ENCODE measurements at places on chromosomes 12 and 14. TPM values are rescaled to one million over a fixed set of nuclear protein-coding genes. Genes with fewer than 3 reads are reported as not detected.
A peak's percentile ranks its signal among the peaks of the same experiment; 100 is the strongest.

GRCh38 chr12:16329594-16329993 lies 17.9 kb upstream of the MGST1 start:
- H3K27ac ChIP-seq, result no peak overlapping the region
- H3K4me3 ChIP-seq, result no peak overlapping the region
- H3K4me1 ChIP-seq, result no peaks in the 10 kb centered on the region
- no peaks in the 10 kb centered on the region for H3K36me3 ChIP-seq
- DNase-seq, result no peak

DNA sequence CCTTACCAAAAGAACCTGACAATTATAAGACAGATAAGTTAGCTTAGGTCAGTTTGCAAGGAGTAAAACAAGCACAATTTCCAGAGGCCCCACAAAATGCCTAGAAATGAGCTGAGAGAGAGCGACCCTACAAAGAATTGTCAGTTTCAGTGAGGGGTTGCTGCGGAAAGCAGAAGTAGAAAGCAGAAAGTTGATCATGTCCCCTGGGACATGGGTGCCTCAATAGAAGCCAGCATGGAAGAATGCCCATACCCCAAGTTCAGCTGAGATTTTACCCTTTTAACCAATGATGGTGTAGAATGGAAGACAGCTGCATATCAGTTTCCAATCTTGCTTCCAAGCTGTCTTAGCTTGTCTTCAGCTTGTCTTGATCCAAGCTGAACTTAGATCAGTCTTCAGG lies 21.8 kb upstream of the CRY1 start:
- H3K4me1 ChIP-seq, result no peaks in the 10 kb centered on the region
- H3K27ac ChIP-seq, result no peak overlapping the region
- DNase-seq, result no peak
- H3K36me3 ChIP-seq, result no peaks in the 10 kb centered on the region
- H3K4me3 ChIP-seq, result no peak overlapping the region

DNA sequence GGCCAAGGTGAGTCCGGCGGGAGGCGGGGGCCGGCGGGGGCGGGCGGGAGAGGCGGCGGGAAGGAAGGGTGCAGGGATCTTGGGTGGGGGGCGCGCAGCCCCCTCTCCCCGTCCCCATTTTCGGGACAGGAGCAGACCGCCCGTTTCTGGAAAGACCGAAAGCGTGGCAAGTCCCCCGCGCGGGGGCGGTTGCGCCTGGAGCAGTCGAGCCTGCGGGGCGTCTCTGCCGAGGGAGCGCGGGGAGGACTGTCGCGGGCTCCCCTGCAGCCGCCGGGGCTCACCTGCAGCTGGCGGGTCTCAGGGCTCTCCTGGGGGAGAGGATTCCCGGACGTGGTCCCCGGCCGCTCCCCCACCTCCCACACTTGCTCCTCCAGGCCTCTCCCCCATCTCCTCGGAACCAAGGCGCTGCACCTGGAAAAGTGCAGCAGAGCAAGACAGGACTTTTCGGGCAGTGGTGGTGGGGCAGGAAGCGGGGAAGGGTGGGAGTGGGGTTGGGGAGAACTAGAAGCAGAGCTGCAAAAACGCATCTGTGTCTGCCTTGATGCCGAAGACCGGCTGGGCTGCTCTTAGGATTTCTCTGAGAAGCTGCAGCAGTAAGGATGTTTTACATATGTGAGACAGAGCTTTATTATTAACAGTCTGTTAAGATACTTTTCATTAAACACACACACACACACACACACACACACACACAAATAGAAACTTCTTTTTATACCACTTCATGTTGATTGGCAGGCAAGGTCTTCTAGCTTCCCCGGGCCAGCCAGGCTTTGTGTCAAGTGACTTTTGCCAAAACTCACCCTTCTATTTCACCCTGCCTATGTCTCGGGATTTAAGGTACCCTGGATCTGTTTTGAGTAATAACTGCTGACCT lies 677 bp downstream of the C12orf75 start:
- no peaks in the 10 kb centered on the region for H3K27me3 ChIP-seq
- peak; percentile 81 for DNase-seq
- peak overlapping the region; percentile 40 for H3K27ac ChIP-seq

GRCh38 chr12:51886021-51886710 lies 1.7 kb upstream of the ANKRD33 start:
- DNase-seq, result no peak
- peaks cover 34% of the 10 kb centered on the region for H3K27me3 ChIP-seq
- H3K4me3 ChIP-seq, result no peak overlapping the region
- H3K4me1 ChIP-seq, result peaks cover 19% of the 10 kb centered on the region

GRCh38 chr14:93112891-93113677 lies 2.6 kb downstream of the ITPK1 start:
- peak; percentile 97 for DNase-seq
- no peaks in the 10 kb centered on the region for H3K36me3 ChIP-seq
- peak overlapping the region; percentile 99 for H3K27ac ChIP-seq
- H3K27me3 ChIP-seq, result no peaks in the 10 kb centered on the region

DNA sequence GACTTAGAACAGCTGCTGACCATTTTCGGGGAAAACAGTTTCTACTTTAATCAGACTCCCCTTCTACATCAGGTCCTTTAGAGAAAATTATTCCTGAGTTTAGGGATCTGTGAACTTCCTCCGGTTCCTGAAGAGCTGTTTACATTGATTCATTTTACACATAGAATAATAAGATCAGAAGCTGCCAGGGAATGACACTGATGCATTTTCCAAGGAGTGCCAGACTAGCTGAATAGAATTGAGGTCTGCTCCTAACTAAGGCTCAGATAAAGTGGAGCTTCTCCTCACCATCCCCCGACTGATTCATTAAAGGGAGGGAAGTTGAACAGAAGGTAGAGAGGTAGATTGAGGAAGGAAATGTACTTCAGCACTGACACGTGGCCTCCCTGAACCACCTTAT lies 41.9 kb upstream of the PSMA6 start:
- no peak for DNase-seq
- no peaks in the 10 kb centered on the region for H3K36me3 ChIP-seq
- H3K4me1 ChIP-seq, result no peaks in the 10 kb centered on the region
- H3K4me3 ChIP-seq, result no peak overlapping the region
- H3K27me3 ChIP-seq, result no peaks in the 10 kb centered on the region

DNA sequence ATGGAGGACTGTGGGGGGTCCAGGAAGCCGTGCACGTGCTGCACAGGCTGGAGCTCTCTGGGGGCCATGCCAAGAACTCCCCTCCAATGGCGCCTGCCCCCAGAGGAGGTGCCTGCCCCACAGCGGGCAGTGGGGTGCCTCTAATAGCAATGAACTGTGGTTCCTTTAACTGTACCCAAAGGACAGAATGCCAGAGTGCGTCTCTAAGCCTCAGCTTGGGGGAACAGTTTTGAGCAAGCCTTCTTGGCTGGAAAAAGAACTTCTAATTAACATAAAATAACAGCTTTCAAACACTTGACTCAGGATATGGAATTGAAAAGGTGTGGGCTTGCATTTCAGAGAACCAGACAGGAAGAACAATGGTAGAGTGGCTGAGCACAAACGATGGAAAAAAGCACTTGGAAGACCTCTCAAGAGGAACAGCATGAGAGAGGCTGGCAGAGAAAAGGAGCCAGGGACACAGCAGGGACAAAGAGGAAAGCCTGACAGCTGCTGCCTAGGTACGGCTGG lies 195.6 kb downstream of the TTC7B start:
- no peak overlapping the region for H3K4me3 ChIP-seq
- no peak overlapping the region for H3K27ac ChIP-seq
- no peak for DNase-seq
- H3K27me3 ChIP-seq, result no peaks in the 10 kb centered on the region

GRCh38 chr12:2273288-2273687 lies 220.5 kb downstream of the CACNA1C start:
- no peaks in the 10 kb centered on the region for H3K27me3 ChIP-seq
- no peaks in the 10 kb centered on the region for H3K36me3 ChIP-seq
- no peak for DNase-seq
- peaks cover 42% of the 10 kb centered on the region for H3K4me1 ChIP-seq

DNA sequence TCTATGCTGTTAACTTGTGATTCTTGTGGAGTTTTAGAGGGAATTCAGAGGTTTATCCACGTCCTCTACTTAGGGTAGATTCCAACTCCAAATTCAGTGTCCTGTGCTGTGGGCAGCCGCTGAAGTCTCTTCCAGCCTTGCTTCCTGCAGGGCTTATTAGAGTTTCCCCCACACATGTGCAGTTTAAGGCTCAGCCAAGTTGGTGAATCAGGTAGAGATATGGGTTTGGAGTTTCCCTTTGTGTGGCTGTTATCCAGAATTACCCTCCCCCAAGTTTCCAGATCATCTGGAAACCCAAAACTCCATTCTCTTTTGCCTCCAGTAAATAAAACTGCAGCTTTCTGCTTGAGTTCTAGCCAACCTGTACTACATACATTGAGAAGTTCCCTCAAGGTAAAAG lies 853.7 kb downstream of the GALC start:
- H3K27me3 ChIP-seq, result no peaks in the 10 kb centered on the region
- no peak for DNase-seq
- H3K4me1 ChIP-seq, result no peaks in the 10 kb centered on the region
- no peak overlapping the region for H3K4me3 ChIP-seq
- H3K36me3 ChIP-seq, result no peaks in the 10 kb centered on the region
- no peak overlapping the region for H3K27ac ChIP-seq

DNA sequence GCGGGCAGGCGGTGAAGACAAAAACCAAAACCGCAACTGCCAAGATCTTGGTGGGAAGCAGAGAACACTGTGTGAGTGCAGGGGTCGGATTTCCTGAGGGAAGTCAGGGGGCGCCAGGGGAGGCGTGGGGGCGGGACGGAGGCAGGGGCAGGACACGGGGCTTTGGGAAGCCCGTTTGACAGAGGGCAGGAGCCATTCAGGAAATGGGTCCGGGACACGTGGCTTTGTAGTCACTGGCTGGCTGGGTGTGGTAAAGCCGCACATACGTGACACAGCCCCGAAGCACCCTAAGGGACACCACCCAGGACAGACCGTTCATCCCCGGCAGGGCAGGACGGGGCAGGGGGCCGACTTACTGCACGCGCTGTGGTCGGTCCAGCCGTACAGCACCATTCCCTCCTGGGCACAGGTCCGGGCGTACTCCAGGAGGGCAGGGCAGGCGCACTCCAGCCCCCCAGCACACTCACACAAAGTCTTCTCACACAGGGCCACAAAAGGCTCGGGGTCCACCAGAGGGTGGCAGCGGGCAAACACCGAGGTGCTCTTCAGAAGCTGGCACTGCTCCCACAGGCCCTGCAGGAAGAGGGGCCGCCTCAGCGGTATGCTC lies 49.4 kb downstream of the VWF start:
- peak overlapping the region; percentile 16 for H3K4me3 ChIP-seq
- DNase-seq, result no peak
- H3K36me3 ChIP-seq, result no peaks in the 10 kb centered on the region
- H3K27ac ChIP-seq, result no peak overlapping the region

IFI27 gene
- total RNA-seq, result 223 TPM

DDX23 gene
- total RNA-seq, result 75.9 TPM

ACSM4 gene
- total RNA-seq, result not detected

ESR2 gene
- 0.83 TPM for total RNA-seq

CLEC2A gene
- not detected for total RNA-seq

Measured in esophagus muscularis mucosa (tissue), 4 donors.